ENCODE measurements at places on chromosomes 1 and 21.

DNA sequence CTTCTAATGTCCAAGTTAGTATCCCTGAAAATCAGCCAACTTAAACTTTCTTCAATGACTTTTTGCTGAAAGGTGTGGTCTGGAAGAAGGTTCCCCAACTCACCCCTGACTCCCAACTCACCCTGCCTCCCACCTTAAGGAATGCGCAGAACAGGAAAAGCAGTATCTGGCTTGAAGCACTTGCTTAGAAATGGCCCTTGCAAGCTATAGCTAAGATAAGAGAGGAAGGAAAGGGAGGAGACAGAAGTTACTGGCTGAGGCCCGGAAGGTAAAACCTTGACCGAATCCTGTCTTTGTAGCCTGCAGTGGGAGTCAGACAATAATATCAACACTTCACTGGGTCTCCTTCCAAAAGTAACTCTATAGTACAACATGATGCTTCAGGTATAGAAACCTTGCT is 2.9 kb downstream of the CYYR1 start:
- DNase-seq: no peak

- no peak for DNase-seq
Observed at GRCh38 chr1:47934243-47934805, 62.9 kb downstream of the TRABD2B start.

GRCh38 chr1:206803221-206803730 is 31.0 kb upstream of the IL10 start:
- DNase-seq: peak; percentile 29

- no peak for DNase-seq
Observed at GRCh38 chr1:212073490-212073889, 37.9 kb downstream of the DTL start.

- no peak for DNase-seq
Observed at GRCh38 chr1:56816909-56817308, 2.3 kb downstream of the FYB2 start.

DNA sequence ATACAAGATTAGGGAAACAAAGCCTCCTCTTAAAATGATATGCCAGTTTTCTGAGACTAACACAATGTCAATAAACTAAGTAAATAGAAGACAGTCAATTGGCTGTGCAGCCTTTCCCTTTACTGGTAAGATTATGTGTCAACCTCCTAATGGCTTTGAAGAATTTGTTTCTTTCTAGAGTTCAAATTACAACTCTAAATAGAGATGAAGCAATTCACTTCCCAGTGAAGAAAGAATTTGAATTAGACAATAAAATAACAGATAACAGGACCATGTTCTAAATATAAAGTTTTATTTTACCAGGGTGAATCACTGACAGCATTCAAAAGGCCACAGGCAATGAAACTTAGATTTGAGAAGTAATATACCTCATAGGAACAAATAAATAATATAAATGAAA is 680.3 kb downstream of the PLA2G4A start:
- no peak for DNase-seq

DNA sequence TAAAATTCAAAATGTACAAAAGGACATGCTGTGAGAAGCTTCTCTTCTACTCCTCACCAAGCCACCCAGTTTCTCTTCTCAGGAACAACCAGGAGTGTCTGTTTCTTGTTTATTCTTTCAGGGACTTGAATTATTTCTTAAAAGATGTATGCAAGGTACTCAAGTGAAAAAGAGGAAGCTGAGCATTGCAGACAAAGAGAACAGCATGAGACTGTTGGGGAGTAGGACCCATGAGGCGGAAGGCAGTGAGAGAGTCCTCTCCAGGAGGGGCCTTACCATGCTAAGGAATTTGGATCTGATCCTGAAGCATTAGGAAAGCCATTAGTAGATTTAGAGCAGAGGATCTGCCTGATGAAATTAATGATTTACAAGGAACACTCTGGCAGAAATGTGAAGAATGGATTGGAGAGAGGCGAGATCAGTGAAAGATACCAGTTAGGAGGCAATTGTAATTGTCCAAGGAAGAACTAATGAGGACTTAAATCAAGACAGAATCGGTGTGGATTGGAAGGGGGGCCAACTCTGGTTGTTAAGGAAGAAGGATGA is 14.7 kb upstream of the SSX2IP start:
- DNase-seq: no peak

- no peak for DNase-seq
Observed at GRCh38 chr1:7220712-7221252, 435.5 kb downstream of the CAMTA1 start.

- no peak for DNase-seq
Observed at GRCh38 chr1:153848805-153849204, 73.6 kb downstream of the SLC27A3 start.

GRCh38 chr1:47894410-47895278 is 102.5 kb downstream of the TRABD2B start:
- DNase-seq: no peak

GRCh38 chr1:7315316-7315715 is 455.8 kb upstream of the VAMP3 start:
- no peak for DNase-seq

DNA sequence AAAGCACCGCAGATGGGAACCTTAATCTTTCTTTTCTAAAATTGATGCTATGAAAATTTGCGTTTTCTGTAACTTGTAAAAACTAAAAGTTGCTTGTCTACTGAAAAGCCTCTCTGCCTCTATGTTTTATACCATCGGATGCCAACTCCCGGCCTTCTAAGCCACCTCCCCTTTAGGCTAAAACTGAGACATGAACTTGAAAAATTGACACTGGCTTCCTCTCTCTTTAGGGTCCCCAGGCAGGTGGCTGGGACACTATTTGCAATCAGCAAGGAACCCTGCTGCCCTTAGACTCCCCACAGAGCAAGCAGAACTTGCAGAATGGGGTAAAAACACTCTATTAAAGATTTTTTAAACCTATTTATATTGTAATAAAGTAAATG is 151.1 kb upstream of the CAMK1G start:
- DNase-seq: no peak

DNA sequence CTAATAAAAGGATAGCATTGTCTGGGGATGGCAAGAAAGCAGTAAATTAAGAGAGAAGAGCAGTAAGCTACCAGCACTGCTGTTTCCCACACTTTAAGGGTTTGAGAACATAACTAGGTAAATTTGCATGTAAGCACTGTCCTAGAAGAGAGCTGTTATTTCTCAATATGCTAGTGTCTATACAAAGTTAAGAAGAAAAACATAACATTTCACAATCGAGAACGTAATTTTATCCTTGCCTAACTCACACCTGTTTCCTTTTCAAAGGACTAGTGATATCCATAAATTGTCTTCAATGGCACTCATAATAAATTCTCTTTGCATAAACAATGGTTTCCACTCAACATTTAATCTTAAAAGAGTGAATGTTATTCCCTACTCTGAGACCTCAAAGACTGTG is 576.0 kb downstream of the PTBP2 start:
- no peak for DNase-seq

DNA sequence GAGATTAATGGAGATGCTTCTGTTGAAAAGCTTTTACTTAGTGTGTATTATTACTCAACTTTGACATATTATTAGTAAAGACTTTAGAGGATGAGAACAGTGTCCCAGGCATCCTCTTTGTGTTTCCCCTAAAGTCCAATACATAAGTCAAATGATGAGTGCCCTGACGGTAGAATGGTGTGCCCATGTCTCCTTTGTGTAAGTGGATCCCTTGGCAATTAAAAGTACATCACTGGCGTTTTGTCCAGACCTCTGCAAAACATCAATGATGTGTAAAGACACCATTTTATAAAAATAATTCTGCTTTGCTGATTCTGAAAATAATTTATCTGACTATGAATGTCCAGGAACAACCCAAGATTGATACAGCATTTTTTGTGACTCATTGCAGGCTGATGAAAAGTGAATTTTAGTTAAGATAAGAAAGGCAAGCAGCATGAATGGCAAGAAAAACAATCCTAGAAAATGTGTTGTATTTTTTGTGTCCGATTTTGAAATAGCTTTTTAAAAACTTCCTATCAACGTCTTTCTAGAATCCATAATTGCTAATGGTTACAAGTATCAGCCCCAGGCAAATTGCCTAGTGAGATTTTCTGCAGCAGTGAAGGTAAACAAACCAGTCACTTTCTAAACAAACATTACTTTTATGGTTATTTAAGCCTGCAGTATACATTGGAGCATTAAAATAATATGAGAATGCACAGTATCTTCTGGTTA is 251.5 kb downstream of the PTPRC start:
- DNase-seq: no peak

GRCh38 chr1:78440381-78440793 is 50.4 kb upstream of the PTGFR start:
- no peak for DNase-seq
